Dermis microvascular lymphatic vessel endothelial cell (primary cell): ENCODE measurements at places on chromosomes 6 and 20.

GRCh38 chr20:50214226-50215024 lies 23.8 kb downstream of the CEBPB start:
- no peak for DNase-seq

- no peak for DNase-seq
These were observed 398.8 kb downstream of the HACE1 start for GRCh38 chr6:104460738-104461483.

DNA sequence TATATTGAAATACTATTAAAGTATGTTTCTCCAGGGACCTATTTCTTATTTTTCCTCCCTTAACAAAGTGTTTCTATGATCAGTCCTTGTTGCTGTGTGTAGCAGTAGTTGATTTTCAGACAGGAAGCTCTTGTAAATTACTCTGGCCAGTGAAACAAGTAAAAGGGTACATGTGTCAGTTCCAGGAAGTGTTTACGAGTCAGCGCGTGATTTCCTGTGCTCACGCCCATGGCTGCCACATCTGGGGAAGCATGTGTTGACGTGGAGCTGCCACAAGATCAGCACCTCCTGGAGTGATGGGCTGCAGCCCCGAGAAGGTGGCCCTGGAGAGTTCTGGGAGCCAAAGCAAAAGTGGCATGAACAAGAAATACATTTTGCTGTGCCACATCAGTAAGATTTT lies 38.6 kb upstream of the GGTLC1 start:
- DNase-seq = peak; percentile 94

GRCh38 chr6:121436960-121437850 lies 1.8 kb downstream of the GJA1 start:
- DNase-seq = no peak

DNA sequence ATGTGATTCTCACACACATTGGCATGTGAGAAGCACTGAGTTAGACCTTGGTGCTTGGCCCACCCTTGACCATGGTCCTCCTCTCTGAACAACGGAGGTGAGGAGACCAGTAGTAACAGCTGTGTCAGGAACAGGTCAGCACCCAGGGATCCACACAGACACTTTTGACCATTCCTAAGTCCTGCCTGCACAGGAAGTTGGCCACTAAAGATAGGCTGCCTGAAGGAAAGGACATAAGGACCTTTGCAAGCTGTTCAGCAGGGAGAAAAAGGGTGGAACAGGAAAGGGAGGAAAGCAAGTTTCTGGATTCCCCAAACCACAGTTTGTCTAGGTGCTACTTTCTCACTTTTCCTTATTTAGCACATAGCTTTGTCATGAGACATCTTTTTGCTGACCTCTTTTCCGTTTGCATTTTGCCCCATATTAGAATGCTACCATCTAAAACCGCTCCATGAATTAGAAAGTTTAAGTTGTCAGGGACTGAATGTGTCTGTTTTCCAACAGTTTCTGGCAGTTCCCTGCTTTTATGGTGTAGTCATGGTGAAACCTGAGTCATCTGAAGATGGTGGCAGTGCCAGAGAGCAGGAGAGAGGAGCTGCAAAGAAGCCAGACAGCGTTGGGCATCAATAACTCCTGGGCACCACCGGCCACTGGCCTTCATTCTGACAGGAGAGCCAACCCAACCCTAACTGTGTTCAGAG lies 1.1 kb upstream of the CD109 start:
- DNase-seq = no peak

- DNase-seq = no peak
These were observed 172.2 kb downstream of the TFAP2B start for GRCh38 chr6:50990750-50991446.

- DNase-seq = peak; percentile 38
These were observed 6.0 kb upstream of the TGM2 start for GRCh38 chr20:38170826-38171674.

GRCh38 chr6:34249469-34250261 lies 859 bp upstream of the SMIM29 start:
- DNase-seq = no peak

- no peak for DNase-seq
These were observed 353.3 kb upstream of the ARID1B start for GRCh38 chr6:156423829-156424228.

- DNase-seq = no peak
These were observed 30.1 kb upstream of the CCR6 start for GRCh38 chr6:167092672-167093339.

DNA sequence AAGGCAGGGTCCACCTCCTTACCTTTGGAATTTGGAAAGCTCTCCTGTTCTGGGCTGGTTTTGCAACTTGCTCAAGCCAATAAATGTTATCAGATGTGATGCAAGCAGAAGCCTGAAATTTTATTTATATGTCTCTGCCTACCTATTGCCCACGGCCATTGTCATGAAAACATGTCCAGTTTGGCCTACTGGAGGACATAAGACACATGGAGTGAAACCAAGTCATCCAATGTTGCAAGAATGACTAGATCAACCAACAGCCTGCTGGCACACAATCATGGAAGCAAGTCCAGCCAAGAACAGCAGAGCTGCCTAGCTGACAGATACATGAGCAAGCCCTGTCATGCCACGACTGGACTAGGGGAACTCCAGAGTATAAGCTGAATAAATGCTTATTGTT lies 56.7 kb upstream of the IRAK1BP1 start:
- DNase-seq = peak; percentile 33

DNA sequence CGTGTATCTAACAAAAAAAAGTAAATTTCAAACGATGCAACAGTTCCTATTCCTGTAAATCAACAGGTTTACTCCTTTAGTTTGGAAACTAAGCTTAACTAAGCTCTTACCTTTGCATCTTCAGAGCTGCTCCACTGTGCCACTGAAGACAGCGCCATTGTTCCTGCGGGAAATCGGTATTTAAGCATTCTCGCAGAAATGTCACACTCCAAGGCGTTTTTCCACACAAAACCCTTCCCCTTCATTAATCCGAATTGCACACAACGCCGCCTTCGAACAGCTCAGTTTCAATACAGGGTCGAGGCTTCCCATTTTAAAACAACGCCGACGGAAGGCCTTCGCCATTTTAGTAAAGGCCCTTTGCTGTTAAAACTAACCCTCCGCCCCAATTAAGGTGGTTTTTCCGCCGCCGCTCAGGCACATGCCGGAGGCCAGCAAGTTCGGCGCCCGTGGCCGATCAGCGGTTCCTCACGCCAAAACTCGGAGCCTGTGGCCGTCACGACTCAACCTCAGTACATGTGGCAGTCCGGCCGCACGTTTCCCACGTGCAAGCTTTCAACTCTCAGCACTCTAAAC lies 35.4 kb upstream of the SYNCRIP start:
- DNase-seq = no peak

DNA sequence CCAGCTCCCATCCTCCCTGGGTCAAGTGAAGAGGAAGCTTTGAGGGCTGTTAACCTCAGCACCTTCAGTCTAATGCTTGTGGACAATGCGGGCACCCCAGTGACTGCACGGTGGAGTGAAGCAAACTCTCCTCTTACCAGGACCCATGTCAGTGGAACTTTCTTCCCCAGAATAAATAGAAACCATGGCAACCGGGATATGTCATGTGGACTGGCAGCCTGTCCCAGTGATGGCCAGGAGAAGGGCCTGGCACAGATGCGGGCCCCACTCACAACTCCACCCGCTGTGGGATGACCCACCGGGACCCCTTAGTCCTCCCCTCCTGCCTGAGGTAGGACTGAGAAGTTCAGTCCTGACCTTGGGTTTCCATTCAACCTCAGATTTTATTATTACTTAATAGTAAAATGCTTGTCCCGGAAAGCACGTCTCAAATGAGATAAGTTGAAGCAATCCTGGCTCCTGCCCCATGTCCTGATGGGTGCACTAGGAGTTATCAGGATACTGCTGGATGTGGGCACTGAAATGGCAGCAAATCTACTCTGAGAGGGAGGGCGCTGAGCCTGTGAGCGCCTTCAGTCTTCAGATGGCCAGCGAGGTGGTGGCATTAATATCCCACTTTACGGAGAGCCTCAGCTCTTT lies 23.5 kb downstream of the TOX2 start:
- DNase-seq = no peak

GRCh38 chr6:131160254-131160758 lies 25.0 kb downstream of the AKAP7 start:
- DNase-seq = no peak

DNA sequence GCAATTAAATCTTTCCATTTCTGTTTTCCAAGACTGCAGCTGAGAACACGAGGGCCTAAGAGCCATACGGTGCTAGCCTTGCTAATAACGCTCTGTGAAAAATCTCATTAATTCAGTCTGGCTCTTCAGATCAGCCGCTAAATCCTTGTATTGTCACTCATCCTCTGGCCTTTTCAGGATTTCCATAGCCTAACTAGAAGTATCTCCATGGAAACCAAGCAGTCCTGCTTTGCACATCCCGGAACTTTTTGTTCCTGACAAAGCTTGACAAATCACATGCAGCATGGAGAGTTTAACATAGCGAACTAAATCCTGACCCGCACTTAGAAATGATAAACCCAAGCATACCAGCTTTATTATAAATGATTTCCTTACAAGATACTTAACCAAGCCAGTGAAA lies 383.7 kb downstream of the CD83 start:
- no peak for DNase-seq

DNA sequence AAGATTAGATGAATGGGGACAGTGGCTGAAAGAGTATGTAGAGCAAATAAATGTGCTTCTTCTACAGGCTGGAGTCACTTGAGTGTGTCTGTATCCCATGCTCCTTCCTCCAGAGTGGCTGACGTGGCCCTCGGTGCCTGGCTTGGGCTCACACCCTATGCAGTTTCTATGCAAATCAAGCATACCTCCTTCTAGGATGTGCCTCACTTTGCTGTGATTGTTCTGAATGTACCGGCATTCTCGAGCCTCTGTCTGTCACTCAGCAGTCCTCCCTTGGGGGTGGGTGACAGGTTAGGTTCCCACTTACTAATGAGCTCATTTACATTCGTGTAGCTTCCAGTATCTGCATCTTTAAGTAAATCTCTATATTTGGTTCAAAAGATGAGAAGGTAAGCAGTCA lies 55.1 kb upstream of the HDDC2 start:
- DNase-seq = no peak

GRCh38 chr6:142942805-142943227 lies 2.2 kb downstream of the HIVEP2 start:
- DNase-seq = peak; percentile 65

DNA sequence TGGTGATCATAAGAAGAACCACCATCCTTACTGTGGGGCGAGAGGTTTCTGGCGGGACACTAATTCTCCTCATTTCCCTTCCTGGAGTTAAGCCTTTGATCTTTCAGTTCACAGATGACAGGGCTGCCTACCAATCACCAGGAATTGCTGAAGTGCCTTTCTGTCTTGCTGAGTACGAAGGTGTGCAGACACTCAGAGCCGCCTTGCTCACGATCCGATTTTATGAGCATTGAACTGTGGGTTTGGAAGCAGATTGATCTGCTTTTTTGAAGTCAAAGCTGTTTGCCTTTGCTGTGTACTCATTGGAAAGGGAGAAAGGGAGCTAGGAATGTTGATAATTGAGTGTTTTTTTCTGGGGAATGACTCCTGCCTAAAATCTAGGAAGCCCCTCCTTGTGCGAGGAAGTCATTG lies 129.1 kb upstream of the SALL4 start:
- no peak for DNase-seq
